ENCODE measurements at places on chromosomes 12 and 14. TPM values are rescaled to one million over a fixed set of nuclear protein-coding genes. Genes with fewer than 3 reads are reported as not detected.
A peak's percentile ranks its signal among the peaks of the same experiment; 100 is the strongest.

- DNase-seq = peak; percentile 87
These were observed 4.8 kb downstream of the HOXC5 start for GRCh38 chr12:54037360-54038283.

DNA sequence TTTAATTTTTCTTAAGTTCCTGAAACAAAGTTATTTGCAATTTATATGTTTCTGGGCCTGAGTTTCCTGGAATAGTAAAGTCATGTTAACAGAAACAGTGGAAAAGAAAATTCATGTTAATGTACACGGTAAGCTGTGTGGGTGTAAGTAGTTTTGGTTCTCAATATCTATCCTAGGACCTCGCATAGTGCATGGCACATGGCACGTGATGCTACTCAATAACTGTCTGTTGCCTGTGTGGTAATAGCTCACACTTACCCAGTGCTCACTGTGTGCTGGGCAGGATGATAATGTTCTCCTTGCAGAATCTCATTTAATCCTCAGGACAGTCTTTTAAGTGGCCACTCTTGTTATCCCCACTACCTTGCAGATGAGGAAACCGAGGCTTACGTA is 100.7 kb downstream of the DUSP16 start:
- DNase-seq = no peak

DNA sequence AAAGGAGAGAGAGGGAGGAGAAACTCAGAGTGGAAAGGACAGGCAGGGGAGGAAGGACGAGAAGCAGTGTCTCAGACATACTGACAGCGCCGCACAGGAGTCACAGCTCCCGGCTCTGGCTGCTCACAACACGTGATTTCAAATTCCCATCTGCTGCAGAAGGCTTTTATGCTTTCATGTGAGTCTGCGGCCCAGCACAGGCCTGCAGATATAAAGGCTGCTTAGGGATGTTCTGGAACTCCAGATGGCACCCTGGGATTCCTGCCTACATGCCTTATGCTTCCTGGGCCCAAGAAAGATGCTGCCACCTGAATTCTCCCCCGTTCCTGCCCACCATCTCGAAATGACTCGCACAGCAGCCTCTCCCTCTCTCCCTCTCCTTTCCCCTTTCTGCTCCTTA is 89.6 kb downstream of the NUAK1 start:
- DNase-seq = peak; percentile 49

DNA sequence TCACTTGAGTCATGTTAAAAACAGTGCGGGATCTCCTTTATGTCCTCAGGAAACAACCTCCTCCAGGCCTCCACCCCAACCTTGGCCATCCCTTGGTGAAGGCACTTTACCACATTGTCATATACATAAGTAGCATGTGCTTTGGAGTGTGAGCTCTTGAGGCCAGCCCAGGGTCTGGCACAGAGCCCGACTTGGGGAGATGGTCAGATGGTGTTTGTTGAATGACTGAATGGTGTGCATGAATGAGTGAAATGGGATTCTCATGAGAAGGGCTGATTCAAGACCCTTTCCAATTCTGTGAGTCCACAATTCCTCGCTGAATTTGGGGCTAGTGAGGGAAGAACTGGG is 52.9 kb upstream of the DLK1 start:
- DNase-seq = no peak

DNA sequence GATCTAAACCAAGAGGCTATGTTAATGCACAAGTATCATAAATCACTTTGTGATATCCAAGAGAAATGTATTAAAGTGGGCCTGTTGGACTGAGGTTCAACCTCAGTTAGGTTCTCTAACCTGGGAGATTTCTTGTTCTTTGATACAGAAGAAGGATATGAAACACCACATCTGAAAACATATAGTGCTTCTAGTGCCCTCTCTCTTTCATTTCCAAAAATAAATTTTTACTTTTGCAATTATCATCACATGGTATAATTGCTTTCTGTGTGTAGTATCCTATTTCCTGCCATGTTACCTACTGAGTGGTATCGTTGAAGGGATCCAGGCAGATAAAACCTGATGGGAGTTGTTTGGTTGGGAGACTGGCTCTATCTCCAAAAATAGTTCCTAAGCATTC is 264.9 kb downstream of the CCER1 start:
- no peak for DNase-seq

Gene RPGRIP1
- not detected for total RNA-seq

Gene KLHL42
- total RNA-seq = 44.5 TPM

Gene KRT72
- total RNA-seq = not detected
